ENCODE measurements at places on chromosomes 12 and 14. TPM values are rescaled to one million over a fixed set of nuclear protein-coding genes. Genes with fewer than 3 reads are reported as not detected.

DNA sequence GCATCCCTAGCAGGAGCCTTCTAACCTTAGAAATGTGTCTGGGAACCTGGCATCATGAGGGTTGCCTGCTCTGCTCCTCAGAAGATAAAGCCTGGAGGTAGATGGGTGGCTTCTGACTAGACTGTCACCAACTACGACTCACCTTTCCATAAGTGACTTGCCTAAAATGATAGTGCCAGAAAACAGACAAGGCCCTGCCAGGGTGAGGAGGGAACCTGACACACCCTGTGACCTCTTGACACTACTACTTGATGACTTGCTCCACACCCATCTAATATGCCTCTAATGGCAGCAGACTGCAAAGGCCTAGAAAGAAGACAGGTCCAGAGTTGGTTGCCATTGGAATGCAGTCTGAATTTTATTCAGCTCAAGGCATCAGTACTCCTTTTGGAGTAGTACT is 9.4 kb downstream of the RNF41 start:
- DNase-seq: no peak
- H3K4me1 ChIP-seq: 0 out of 2 replicates have a peak, but pooled peaks cover 3% of the 10 kb centered on the region
- H3K4me3 ChIP-seq: no peak overlapping the region
- no peak overlapping the region for H3K27ac ChIP-seq
- H3K27me3 ChIP-seq: no peaks in the 10 kb centered on the region
- peaks cover 35% of the 10 kb centered on the region for H3K36me3 ChIP-seq

GRCh38 chr14:77338302-77338701 is 17.5 kb downstream of the GSTZ1 start:
- no peaks in the 10 kb centered on the region for H3K27me3 ChIP-seq
- H3K4me3 ChIP-seq: no peak overlapping the region
- no peaks in the 10 kb centered on the region for H3K36me3 ChIP-seq
- H3K27ac ChIP-seq: no peak overlapping the region
- no peak for DNase-seq

DNA sequence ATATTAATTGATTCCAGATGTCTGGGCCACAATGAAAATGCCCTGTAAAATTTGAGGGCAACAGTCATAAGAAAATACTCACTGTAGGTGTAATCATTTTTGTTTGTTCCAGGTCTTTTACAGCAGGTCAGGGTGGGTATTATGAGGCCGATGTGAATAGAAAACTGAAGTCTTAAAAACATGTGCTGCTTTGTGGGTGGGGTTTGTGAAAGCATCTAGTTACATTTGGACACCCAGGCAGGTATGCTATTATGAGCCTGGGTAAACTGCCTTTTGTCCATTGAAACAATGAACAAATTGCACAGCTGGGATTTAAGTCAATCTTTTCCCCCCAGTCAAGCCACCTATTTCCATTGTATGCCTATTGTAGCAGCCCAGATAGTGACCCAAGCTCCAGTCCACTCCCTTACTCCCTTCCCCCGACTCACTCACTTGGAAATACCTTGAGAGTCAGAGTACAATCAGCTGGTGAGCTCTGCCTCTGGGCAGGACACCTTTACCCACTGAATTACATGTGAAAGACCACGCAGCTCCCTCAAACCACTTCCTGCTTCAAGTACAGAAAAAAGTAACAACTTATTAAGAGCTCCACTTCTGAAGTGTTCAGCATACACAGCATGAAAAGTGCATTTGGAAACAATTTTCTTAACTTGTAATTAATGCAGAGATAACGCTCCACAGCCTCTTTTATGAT is 1.8 kb downstream of the IGF1 start:
- no peak overlapping the region for H3K4me3 ChIP-seq
- H3K27me3 ChIP-seq: 0 out of 2 replicates have a peak, but pooled peaks cover 3% of the 10 kb centered on the region
- no peaks in the 10 kb centered on the region for H3K4me1 ChIP-seq

- DNase-seq: peak; percentile 78
- H3K36me3 ChIP-seq: no peaks in the 10 kb centered on the region
- no peak overlapping the region for H3K4me3 ChIP-seq
These were observed 278.5 kb upstream of the PLEKHG7 start for GRCh38 chr12:92424338-92424737.

GRCh38 chr12:27838543-27839185 is 58.6 kb upstream of the MANSC4 start:
- peaks cover 17% of the 10 kb centered on the region for H3K4me1 ChIP-seq
- H3K36me3 ChIP-seq: no peaks in the 10 kb centered on the region
- no peaks in the 10 kb centered on the region for H3K27me3 ChIP-seq
- no peak overlapping the region for H3K27ac ChIP-seq

- H3K36me3 ChIP-seq: no peaks in the 10 kb centered on the region
- H3K27me3 ChIP-seq: no peaks in the 10 kb centered on the region
- no peak for DNase-seq
- no peak overlapping the region for H3K27ac ChIP-seq
- H3K4me3 ChIP-seq: no peak overlapping the region
These were observed 88.6 kb downstream of the MGST1 start for GRCh38 chr12:16435875-16436554.

DNA sequence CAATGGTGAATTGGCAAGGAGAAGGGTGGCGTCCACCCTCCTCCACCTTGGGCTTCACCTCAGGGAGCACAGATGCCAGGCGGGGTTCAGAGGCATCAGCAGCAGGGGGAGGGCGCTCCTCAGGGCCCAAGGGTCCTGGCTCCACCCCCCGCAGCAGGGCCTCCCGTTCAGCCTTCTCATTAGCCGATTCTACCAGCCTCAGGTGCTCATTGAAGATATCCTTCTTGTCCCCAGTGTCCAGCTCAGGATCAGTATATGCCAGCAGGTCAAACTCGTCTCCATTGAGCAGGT is 19.3 kb upstream of the PRKAG1 start:
- no peaks in the 10 kb centered on the region for H3K4me1 ChIP-seq
- DNase-seq: no peak
- no peak overlapping the region for H3K4me3 ChIP-seq
- no peaks in the 10 kb centered on the region for H3K27me3 ChIP-seq
- no peak overlapping the region for H3K27ac ChIP-seq

- no peaks in the 10 kb centered on the region for H3K27me3 ChIP-seq
- H3K27ac ChIP-seq: peak overlapping the region; percentile 30
- peak; percentile 92 for DNase-seq
- H3K36me3 ChIP-seq: no peaks in the 10 kb centered on the region
These were observed 343.0 kb downstream of the BMP4 start for GRCh38 chr14:53613404-53614253.

DNA sequence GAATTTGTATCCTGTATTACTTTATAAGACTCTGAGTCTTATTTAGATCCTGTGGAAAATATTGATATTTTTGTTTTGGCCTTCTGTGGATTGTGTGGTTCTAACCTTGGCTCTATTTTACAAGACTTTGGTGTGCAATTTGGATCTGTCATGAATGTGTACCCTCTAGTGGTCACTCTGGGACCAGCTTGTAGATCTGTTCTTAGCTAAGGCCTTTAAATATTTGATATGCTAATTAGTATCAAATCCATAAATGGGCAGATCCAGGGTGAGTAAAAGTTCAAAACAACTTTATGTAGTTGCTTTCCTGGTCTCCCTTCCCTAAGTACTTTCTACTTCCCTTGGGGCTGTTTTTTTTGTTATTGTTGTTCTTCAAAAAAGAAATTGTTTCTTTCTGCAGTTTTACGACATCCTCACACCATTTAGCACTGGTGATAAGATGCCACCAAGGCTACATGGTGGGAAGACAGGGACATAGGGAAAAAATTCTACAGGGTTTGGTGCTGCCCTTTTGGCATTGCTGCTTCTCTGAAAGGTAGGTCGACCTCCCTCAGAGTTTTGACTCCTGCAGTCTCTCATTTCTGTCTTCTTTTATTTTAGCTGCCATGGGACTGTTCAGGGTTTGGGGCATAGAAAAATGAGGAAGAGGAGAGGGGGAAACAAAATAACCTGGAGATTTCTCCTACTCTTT is 238.5 kb downstream of the GPHN start:
- H3K36me3 ChIP-seq: no peaks in the 10 kb centered on the region
- no peaks in the 10 kb centered on the region for H3K4me1 ChIP-seq
- DNase-seq: peak; percentile 71

Gene TARBP2
- 82.0 TPM for total RNA-seq

Gene RTL1
- not detected for total RNA-seq

Gene SIX1
- total RNA-seq: 18.2 TPM

Gene ZFHX2
- total RNA-seq: 1.4 TPM

Measured in PC-3 (cell line).